ENCODE measurements at places on chromosomes 1 and 21.

DNA sequence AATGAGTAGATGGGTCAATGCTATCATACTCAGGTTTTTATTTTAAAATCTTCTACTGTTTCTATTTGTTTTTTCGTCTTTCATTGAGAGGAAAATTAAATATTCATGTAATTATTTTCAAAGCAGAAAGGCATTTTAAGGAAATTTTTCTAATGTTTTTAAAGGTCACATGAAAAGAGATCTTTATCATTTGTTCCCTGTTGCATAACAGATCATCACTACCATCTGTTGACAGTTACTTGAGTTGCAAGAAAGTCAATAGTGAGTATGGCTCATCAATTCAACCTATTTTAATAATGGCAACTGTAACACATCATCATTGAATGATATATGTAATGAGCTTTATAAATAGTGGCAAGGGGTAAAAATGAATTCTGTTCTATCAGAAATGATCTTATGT is 369.7 kb downstream of the DPYD start:
- no peak for DNase-seq

GRCh38 chr1:203593723-203594122 is 32.9 kb upstream of the ATP2B4 start:
- DNase-seq = no peak

DNA sequence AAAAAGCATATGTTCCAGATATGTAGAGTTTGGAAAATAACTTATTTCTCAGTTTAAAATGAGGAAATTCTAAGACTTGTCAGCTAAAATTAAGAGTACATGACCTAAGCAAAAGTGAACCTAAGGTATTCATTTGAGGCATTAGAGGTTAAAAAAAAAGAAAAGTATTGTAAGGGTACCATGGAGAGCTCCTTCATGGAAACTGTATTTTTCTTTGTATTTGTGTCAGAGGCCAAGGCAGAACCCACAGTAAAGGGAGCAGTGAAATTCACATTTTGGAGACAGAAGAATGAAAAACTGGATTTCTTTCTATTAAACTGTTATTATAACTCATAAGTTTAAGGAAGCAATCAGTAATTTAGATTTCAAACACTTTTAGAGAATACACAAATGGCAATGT is 1494.8 kb downstream of the KCNT2 start:
- DNase-seq = peak; percentile 7

DNA sequence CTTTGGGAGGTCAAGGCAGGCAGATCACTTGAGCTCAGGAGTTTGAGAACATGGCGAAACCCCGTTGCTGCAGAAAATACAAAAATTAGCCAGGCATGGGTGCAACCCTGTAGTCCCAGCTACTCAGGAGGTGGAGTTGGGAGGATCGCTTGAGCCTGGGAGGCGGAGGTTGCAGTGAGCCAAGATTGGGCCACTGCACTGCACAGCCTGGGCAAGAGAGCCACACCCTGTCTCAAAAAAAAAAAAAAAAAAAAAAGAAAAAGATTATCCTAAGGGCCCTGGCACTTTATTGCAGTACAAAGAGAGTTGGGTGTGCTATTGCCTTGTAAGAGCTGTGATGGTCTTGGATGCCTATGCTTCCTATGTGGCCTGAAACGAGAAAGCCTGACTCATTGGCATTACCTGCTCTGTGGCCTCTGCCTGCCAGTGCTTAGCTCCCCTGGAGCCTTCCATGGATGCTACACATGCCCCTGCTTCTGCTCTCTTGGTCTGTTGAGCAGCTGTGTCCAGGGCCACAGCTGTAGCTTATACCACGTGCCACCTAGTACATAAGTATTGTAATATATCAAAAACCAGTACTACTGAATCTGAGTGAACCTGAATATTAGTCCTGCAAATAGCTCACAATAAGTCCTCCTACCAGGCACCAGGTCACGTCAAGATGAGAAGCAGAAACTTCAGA is 45.8 kb downstream of the DNAJC6 start:
- no peak for DNase-seq

DNA sequence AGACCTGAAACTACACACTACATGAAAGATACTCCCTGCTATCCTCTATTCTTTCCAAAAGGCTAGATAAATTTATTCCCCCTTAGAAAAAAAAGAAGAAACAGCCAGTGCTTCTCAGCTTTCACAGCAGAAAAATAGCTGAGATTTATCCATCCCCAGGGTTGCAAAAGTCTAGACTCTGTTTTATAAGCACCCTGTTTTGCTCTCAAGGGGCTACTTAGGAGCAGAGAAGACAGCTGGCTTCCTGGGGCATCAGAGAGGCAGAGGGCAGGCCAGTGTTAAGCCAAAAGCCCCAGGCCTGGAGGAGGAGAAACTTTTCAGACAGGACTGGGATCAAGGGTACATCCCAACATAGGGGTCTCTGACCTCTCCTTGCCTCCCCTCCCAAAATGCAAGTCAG is 3.9 kb downstream of the LAMB3 start:
- no peak for DNase-seq

GRCh38 chr1:36256558-36257374 is 32.5 kb downstream of the THRAP3 start:
- DNase-seq = no peak

DNA sequence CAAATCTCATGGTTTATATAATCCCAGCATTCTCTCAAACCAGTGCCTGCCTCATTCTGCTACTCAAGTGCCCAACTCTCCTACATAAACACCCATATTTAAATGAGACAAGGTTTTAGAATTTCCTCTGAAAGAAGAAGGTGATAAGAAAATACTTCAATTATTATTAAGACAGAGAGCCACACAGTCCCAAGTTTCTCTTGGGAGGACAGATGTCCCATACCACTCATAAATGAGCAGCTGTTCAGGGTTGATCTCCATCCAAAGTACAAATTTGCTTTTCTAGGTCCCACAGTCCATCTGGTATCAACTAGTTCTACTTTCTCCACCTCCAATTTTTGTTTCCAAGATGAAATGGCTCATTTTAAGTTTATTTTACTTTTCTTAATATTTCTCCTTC is 11.3 kb downstream of the DCAF8 start:
- DNase-seq = no peak

GRCh38 chr1:29800120-29800519 is 563.8 kb downstream of the PTPRU start:
- no peak for DNase-seq

- DNase-seq = no peak
Observed at GRCh38 chr1:100265562-100265930, 470 bp upstream of the RTCA start.

DNA sequence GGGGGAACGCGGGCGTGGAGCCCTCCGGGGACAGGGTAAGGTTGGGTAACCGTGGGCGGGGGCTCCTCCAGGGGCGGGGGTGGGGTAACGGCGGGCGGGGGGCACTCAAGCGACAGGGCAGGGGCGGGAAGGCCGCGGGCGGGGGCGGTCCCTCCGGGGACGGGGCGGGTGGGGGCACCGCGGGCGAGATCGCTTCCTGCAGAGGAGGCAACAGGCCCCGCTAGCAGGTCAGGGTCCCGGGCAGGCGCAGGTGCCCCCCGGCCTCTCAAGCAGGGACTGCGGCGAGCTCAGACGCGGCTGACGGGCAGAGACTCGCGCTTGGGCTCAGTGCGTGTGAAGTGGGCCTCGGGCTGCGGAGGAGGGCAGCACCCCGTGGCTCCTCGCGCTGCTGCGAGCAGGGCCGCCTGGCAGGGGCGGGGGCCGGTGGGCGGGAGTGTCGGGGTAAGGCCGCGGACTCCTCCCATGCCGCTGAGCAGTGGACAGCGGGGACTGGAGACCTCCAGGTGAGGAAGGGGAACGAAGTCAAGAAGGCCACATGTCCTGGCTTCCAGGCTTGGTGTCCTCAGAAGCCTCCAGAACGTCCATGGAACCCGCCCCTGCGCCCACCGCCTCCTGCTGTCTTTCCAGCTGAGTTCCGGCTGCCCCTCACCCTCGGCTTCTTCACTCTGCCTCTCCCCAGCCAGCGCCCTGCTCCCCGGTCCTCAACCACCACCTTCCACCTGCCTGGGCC is 627 bp upstream of the GNB1 start:
- DNase-seq = peak; percentile 41

GRCh38 chr21:35019631-35020032 is 29.5 kb downstream of the RUNX1 start:
- no peak for DNase-seq

- DNase-seq = no peak
Observed at GRCh38 chr1:47688461-47689296, 250.8 kb downstream of the FOXD2 start.

DNA sequence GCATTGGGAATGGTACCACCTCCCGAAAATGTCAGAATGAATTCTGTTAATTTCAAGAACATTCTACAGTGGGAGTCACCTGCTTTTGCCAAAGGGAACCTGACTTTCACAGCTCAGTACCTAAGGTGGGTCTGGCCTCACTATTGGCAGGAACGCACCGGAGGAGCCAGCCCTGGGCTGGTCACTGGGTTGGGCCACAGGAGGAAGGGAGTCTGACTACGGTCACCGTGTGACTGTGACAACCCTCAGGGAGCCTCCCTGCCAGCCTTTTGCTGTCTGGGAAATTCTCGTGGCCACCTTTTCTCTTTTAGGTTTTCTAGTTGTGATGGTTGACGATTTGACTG is 2.2 kb downstream of the IL10RB start:
- no peak for DNase-seq

DNA sequence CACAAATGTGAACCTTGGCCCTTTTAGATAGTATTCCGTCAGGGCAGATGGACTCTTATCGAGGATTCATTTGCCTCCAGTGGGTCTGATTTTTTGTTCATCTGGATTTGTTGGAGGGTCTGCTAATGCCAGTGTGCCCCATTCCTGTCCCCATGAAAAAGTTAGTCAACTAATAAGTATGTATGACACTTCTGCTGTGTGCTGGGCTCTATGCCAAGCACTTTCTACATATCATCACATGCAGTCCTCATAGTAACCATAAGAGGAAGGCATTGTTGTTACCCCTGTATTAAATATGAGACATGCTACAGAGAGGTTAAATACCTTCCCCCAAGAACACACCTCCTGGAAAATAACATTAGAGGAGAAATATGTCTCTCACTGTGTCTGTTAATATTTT is 46.6 kb upstream of the MAB21L3 start:
- no peak for DNase-seq

GRCh38 chr1:107404756-107405155 is 263.9 kb downstream of the NTNG1 start:
- peak; percentile 68 for DNase-seq

- DNase-seq = no peak
Observed at GRCh38 chr1:204340081-204340889, 19.4 kb downstream of the PLEKHA6 start.

DNA sequence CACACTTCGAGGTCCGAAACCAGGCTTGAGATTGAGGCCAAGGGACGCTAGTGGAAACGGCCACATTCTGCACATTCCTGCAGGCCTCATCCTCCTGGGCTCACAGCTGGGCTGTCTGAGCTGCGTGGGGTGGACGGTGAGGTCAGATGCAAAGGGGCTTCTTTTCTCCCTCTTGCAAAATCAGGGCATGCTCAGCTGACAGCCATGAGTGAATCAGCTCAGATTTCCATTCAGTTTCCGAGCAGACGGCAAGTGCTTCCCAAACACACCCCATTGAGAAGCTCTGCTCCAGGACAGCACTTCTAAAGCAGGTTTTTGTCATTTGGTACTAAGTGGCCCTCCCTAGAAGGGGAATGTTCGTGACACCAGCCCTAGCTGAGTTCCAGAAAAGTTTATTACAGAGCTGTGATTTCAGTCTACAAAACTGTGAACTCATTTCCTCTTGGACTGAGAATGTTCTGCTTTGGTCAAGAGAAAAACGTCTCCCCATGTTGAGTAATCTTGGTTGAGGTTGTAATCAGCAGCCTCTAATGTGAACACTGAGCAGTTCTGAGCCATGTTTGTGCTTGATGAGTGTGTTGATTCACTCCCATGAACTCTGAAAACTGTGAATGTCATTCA is 10.0 kb downstream of the PDPN start:
- DNase-seq = peak; percentile 82

GRCh38 chr1:15733218-15733725 is 2.8 kb upstream of the SLC25A34 start:
- DNase-seq = no peak

DNA sequence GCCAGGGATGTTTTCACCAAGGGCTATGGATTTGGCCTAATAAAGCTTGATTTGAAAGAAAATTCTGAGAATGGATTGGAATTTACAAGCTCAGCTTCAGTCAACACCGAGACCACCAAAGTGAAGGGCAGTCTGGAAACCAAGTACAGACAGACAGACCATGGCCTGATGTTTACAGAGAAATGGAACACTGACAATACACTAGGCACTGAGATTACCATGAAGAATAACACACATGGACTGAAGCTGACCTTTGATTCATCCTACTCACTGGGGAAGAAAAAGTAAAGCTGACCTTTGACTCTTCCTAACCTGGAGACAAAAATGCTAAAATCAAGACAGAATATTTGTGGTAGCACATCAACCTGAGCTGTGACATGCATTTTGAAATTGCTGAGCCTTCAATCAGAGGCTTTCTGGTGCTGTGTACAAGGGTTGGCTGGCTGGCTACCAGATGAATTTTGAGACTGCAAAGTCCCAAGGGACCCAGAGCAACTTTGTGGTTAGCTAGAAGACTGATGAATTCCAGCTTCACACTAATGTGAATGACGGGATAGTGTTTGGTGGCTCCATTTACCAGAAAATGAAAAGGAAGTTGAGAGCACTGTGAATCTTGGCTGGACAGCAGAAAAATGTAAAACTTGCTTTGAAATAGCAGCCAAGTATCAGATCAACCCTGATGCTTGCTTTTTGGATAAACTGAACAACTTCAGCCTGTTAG is 190.4 kb upstream of the KCTD3 start:
- peak; percentile 35 for DNase-seq

DNA sequence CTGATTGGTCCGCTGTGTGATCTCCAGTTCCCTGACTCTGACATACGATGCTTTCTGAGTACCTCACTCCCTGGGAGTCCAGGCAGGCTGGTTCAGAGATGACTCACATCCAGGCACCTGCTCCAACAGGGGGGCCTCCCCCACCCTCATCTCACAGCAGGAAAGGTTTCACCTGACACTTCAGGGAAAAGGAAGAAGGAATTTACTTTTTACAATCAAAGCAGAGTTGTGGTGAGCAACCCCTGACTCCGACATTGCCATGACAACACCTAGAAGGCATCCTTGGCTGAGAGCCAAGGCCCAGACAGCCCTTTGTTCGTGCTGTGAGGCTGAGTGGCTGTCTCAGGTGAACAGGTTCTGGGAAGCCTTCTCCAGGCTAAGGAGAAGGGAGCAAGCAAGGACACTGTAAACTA is 164.6 kb upstream of the GJB5 start:
- DNase-seq = no peak

All from astrocyte of the spinal cord (primary cell).